ENCODE measurements at places on chromosomes 13 and 19.

DNA sequence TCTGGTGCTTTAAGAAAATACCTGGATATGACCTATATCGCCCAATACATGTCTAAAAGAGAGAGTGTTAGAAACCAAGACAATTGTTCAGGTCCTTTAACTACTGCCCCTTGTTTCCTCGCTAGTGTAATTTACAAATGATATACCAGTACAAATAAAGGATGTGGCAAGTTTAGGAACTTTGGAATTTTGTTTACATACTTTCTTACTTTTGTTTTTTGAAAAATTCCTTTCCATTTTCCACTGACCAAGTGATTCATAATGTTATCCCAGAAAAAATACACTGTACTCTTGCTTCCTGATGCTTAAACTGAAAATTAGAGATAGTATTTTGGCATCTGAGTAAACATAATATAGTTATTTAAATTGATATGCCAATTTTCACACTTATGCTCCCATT lies 96.8 kb upstream of the CSNK1A1L start:
- DNase-seq: no peak

- DNase-seq: no peak
Measured at GRCh38 chr13:110419946-110420345, 112.9 kb downstream of the COL4A2 start.

DNA sequence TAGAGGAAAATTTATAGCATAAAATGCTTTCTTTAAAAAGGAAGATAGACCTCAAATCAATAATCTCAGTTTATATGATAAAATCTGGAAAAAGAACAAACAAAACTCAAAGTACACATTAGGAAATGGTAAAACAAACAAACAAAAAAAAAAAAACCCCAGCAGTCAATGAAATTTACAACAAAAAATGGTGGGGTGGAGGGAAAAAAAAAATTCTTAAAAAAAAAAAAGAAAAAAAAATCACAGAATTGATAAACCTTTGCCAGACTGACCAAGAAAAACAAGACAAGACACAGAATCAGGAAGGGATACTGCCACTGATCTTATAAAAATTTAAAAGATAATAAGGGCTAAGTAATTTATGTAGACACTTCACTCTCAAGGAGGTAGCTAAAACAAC lies 11.2 kb downstream of the TUBGCP3 start:
- no peak for DNase-seq

DNA sequence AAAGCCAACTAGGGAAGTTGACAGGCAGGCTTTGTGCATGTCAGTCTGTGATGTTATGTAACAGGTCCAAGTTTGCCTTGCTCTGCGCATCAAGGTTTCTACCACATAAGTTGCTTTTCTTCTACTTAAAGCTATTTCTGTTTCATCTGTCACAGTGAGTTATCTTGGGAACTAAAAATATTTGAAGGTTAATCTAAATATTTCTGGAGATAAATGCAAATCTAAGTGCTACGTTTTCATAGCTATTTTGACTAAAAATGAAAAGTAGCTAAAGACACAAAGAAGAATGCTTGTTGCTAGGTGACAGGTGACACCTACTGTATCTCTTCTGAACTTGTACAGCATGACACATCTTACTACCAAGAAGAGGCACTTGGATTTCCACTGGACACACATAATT lies 135.6 kb downstream of the KLF12 start:
- DNase-seq: no peak

- DNase-seq: no peak
Measured at GRCh38 chr13:90757127-90757680, 590.3 kb upstream of the MIR17HG start.

- no peak for DNase-seq
Measured at GRCh38 chr13:65911546-65912193, 1318.5 kb downstream of the PCDH9 start.

DNA sequence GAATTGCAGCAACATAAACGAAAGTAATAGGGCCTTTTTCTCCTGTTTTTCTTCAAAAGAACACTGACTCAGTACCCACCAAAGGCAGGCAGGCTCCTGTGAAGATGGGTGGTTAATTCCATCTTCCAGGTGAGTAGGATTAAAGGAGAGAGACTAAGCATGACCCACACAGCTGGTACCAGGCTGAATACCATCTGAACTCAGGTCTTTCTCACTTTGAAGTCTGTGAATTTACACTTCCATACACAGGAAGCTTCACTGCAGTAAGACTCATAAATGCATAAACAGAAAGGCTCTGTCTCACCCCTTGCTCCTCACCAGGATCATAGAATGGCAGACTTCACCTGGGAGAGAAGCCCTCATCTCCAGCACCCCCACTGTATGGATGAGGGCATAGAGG lies 194.6 kb downstream of the KLF12 start:
- DNase-seq: no peak

DNA sequence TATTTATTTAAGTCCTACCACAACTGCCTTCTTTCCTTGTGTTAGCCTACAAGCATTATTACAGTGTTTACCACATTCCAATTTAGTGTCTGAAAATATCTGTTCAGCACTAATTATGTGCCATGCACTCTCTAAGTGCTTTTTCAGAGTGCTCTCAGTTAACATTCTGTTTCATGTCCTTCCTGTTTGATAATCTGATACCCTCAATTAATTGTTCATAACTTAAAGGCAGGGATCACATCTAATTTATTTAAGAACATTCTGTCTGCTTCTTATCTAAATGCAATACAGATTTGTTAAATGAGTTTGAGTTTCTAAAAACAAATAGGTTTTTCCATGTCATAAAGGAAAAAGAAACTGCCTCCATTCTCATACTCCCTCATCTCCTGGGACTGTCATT lies 649.6 kb upstream of the ATXN8OS start:
- no peak for DNase-seq

DNA sequence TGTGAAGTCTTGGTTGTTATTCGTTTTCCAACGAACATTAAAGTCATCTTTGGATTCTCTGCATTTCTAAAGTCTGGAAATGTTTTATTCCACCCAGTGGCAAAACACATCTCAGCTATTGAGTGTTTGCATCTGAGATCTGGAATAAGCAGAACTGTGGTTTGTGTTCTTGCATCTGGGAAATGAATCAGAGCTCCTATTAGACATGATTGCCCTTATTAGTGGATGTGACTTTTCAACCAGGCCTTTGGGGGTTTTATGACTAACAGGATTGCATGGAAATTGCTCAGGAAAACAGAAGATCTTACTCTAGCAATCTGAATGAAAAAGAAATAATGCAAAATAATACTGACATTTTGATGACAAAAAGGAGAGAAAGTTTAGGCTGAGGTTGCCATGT lies 488.8 kb downstream of the IRS2 start:
- no peak for DNase-seq

DNA sequence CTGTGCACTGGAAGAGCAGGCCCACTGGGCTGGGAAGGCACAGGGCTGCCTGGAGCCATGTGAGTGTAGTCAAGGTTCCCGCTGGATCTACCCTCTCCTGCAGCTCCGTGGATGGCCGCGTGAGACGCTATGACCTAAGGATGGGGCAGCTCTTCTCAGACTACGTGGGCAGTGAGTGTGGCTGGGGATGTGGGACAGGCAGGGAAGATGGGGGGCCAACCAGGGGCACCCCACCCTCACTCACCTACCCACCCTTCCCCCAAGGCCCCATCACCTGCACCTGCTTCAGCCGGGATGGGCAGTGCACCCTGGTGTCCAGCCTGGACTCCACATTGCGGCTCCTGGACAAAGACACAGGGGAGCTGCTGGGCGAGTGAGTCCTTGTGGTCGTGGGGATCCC lies 6.1 kb downstream of the WDR83 start:
- no peak for DNase-seq

DNA sequence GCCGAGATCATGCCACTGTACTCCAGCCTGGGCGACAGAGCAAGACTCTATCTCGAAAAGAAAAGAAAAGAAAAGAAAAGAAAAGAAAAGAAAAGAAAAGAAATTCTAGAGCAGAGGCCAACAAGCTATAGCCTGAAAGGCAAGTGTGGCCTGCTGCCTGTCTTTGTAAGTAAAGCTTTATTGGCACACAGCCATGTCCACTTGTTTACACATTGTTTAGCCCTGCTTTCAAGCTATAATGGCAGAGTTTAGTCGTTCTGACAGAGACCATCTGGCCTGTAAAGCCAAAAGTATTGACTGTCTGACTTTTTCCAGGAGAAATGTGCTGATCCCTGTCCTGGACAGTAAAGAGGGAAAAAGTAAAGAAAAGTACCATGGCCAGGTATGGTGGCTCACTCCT lies 18.3 kb downstream of the NWD1 start:
- no peak for DNase-seq

- no peak for DNase-seq
Measured at GRCh38 chr19:5719274-5719960, 529 bp downstream of the LONP1 start.

GRCh38 chr19:11191934-11192333 lies 5.4 kb downstream of the KANK2 start:
- no peak for DNase-seq

DNA sequence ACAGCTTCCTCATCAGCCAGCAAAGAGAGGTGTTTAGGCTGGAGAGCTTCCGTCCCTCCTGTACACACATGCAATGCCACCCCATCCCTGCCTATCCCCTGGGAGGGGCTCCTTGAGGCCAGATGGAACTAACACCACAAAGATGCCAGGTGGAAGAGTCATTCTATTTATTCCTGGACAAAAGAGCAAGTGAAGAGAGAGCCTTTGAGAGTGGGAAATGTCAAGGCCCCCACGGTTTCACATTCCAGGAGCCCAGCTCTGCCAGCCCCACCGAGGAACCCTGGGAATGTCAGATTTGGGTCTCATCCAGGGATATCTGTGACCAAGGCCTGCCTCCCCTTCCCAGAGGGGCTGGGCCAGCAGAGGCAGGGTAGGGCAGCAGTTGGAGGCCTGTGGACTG lies 30.8 kb upstream of the IGFL1 start:
- no peak for DNase-seq

DNA sequence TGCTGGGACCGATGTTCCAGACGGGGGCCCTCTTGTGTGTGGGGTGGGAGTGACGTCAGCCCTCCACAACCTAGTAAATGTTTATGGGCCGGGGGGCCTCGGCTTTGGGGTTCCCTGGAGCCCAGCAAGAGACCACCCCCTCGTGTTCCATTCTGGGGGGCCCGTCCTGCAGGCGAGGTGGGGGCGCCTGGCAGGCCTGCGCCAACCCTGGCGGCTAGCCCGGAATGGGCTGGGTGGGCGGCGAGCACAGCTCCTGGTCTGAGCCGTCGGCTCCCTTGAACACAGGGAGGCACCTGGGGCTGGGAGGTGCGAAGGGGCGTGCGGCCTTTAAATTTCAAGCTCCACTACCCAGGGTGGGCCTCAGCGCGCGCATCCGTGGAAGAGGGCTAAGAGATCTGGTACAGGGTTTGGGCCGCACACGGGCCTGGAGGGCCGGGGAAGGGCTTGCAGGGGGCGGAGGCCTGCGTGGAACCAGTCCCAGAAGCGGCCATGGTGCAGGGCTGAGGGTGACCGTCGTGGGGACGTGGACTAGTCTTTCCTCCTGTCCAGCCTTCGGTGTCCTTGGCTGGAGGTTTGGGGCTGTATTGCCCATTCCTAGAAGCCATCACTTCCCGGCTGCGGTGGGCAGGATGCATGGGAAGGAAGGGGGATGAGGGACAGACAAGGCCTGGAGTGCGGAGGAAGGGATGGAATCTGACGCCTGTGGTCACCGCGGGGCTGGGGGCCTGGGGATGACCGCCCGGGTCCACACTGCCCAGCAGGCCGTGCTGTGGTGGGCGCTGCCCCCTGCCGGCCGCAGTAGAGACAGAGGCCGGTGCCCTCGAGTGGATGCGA lies 11.4 kb downstream of the NDUFA11 start:
- no peak for DNase-seq

DNA sequence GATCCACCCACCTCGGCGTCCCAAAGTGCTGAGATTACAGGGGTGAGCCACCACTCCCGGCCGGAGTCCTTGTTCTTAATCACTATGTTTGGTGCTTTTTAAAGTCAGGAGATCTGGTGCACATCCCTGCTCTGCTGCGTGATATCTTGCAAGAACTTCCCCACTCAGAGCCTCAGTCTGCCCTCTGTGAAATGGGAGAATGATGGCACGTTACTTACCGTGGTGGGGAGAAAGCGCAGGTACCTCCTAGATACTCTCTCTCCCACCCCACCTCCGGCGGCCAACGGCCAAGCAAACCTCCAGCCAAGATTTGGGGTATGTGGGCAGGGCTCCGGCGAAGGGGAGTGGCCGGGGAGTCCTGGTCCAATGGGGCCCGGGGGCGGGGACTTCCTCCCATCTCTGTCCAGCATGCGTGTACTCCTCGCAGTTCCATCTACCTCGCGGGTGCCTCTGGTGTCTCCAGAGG lies at the start of gene RYR1:
Gene RYR1 (plus strand): TSS at position 424 of the 466 bp plus-strand sequence. CDS start 139 bp downstream, outside the sequence.
- peak; percentile 13 for DNase-seq

DNA sequence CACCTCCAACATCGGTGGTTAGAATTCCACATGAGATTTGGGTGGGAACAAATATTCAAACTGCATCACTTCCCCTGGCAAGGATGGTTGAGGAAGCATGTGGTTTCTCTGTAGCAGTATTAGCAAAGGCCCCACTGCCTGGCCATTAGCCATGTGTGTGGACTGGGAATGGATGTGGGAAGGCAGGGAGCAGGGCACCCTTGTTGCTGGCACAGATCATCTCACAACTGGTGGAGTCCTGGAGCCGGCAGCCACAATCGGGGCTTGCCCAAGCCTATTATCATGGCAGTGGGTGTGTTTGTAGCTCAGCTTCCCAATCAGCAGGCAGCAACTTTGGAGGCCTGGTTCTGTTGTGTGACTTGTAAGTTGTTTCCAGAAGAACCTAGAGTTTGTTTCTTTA lies 391.9 kb downstream of the DLEU7 start:
- DNase-seq: no peak

DNA sequence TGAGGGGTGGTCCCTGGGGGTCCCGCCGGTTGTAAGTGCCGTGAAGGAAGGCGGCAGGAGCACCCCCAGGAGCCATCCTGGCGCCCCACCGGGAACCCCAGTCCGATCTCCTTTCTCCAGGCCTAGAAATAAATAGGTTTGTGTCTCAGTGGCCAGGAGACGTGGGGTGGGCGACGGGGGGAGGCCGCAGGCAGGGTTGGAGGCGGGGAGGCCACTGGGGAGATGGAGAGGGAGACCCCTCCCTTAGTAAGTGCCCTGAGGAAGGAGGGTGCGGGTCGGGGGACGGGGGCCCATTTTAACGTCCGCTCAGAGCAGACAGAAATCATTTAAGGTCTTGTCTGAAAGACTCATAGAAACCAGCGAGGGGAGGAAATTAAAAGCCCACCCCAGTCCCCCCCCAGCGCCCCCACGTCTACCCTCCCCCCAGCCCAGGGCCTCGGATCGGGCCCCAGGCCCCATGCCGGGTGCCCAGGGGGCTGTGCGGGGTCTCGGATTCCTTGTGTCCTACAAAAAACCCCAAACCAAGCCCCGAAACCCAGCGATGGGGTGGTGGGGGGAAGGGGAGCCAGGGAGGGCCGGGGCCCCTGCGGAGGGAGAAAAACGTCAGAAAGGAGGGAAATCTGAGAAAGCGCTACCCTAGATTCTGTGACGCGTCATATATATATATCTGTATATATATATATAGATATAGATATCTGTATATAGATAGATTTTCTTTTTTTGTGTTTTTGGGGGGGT lies 19.6 kb downstream of the ZBTB7A start:
- no peak for DNase-seq

- no peak for DNase-seq
Measured at GRCh38 chr19:29988351-29988750, 46.3 kb downstream of the URI1 start.
